ENCODE measurements at places on chromosomes 13 and 19.

DNA sequence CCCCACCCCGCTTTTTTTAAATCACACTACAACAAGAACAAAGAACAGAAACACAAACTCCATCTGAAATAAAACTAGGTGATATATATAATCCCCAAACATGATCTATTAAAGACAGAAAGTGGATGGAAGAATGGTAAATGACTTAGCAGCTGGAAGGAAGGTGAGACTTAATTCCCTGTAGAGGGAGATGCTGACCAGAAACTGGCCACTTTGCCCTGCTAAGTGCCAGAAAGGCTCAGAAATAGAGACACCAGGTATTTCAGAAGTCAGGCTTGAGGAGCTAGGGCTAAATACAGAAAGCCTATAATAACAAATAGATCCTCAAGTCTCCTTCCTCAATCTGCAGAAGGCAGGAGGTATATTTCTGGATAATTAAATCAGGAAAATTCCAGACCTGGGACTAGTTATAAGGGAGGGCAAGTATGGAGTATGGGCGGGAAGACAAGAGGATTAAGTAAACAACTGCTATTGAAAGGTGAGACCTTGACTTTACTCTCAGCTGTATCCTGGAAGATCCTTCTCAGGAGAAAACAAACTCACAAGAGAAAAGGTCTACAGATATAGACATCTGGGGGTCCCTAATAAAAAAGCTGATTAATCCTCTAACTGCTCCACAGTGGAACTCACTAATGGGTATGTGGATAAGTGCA is 32.2 kb downstream of the MTRF1 start:
- no peak for DNase-seq

DNA sequence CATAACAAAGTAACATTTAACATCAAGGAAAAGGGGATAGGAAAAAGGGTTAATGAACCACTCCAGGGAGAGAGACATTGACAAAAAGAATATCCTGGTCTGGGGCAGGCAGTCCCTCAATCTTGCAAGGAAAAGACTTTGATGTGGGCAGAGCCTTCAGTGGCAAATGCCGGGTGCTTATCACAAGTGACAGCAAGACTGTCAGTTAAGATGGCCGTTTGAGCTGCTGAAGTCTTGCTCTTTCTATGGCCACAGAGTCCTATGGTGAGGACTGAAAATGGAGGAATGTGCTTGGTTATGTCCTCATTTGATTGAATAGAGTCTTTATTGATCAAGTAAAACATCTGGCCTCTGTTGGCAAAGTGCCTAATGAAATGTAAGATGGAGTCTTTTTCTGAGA is 112.1 kb downstream of the B3GLCT start:
- DNase-seq = no peak

- no peak for DNase-seq
These were observed 40.9 kb upstream of the UFM1 start for GRCh38 chr13:38308736-38309135.

DNA sequence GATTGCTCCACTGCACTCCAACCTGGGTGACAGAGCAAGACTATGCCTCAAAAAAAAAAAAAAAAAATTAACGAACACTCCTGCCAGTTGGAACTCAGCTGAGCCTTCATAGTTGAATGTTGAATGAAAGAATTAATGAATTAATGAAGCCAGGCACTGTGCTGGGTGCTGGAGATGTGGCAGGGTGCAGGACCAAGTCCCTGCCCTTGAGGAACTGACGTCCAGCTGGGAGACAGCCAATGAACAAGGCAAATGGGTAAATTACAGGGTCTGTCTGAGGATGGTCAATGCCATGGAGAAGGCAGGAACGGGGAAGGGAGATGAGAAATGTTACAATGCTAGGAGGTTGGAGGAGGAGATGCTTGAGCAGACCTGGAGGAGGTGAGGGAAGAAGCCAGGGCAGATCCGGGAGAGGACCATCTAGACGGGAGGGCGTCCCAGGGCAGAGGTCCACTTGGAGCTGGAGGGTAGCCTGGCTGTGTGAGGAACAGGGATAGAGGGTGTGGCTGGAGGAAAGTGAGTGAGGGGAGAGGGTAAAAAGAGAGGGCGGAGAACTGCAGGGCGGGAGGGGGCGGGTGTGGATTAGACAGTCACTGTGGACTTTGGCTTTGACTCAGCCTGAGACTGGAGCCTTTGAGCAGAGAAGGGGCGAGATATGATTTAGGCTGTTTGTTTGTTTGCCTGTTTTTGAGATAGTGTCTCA is 16.8 kb upstream of the IGSF23 start:
- DNase-seq = no peak

Data from CD4-positive, alpha-beta T cell treated with Interferon gamma for 1 hour (primary cell).